ENCODE measurements at places on chromosomes 4 and X.

DNA sequence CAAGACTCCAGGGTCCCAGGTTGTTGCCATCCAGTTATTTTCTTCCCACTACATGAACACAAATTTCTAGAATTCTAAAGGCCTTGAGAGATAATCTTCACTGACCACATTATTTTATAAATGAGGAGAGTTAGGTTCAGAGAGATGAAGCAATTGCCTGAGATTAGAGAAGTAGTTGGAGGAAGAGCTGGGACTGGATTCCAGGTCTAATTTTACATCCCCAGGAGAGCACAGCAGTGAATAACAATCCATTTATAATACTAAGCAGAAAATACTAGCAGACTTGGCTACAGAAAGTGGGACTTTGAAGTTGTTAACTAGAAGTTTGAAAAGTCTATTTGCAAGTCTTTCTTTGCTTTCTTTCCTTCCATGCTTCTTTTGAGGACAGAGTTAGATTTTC is 231.3 kb upstream of the S100G start:
- no peak for DNase-seq

GRCh38 chr4:189765301-189765700 is 175.4 kb upstream of the FRG1 start:
- no peak for DNase-seq

DNA sequence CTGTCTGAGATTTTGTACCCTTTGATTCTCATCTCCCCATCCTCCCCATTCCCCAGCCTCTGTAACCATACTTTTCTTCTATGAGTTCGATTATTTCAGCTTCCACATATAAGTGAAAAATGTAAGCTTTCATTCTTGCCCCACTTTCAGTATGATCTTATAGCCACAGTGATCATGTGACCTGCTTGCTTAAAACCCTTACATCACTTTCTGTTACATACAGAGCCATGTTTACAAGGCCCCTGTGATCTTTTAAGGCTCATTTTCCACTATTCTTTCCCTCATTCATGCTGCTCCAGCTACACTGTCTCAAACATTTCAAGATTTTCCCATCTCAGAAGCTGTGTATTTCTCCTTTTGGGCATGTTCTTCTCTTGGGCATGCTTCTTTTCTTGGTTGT is 147.7 kb downstream of the DCK start:
- peak; percentile 14 for DNase-seq

DNA sequence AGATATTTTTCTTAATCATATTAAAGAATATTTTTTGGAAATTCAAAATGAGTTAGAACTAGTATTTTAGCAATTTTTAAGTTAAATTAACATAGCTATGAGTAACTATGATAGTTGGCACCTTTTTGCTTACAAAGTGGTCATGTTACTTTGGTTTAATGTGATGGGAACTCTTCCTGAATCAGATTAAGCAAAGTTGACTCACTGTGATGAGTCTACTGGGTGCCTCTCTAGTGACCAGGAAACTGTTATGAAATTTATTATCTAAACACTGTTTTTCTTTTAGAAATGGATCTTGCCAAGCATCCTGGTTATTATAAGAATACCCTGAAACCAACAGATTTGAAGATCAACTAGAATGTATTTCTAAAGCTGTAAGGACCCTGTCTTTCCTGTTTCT is 985.8 kb downstream of the TRAM1L1 start:
- no peak for DNase-seq

- no peak for DNase-seq
These were observed 336.2 kb upstream of the PPARGC1A start for GRCh38 chr4:24226023-24226422.

DNA sequence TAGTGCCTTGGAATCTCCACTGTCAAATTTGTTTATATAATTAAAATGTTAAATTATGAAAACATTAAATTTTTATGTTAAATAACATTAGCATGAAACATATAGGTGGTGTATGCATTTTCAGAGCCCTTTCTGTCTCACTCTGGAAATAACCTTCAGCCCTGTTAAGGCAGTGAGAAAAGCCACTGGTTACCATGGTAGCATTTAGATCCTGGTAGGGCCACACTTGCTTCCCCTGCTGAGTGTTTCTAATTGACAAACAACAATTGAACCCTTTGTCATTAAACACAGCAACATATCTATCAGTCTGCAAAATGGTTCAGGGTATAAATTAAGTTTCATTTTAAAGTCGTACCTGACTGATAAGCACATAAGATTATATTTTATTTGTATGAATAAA is 63.5 kb downstream of the PDK3 start:
- no peak for DNase-seq

DNA sequence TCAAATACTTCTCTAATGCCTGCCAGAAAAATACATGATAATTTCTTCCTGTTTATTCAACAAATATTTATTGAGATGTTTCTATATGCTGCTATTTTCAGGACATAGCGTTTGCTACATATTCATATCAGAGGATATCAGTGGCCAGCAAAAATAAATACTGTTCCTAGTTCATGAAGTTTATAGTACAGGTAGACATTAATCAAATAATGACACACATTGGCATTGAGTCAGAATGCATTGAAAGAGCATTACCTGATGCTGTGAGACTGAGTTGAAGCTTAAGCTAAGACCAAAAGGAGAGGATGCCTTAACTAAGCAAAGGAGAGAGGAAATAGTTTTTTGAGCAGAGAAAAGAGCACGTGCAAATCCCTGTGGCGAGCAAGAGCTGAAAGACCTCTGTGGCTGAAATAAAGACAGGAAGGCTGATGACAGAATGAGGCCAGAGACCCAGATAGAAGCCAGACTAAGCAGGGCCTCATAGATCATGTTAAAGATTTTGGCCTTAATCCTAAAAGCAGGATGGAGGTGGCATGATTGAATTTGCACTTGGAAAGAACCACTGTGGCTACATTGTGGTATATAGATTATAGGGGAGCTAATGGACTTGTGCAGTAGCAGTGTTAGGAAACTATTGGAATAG is 36.2 kb downstream of the FAM241A start:
- no peak for DNase-seq

DNA sequence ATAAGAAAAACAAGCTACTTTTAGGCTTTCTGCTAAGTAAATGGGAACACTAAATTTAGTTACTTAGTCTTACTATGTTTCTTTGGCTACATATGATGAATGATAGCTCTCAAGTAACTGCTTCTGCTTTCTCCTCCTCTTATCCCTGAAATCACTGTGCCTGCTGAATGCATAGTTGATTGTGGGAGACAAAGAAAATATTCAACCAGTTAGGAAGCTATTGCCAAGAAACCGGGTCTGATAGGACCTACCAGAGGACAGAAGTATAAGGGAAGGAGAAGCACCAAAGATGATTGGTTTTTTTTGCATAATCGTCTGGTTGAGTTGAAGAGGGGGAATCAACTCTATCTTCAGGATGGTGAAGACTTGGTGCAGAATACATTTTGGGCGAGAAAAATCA is 28.0 kb upstream of the NDUFC1 start:
- DNase-seq, result no peak

DNA sequence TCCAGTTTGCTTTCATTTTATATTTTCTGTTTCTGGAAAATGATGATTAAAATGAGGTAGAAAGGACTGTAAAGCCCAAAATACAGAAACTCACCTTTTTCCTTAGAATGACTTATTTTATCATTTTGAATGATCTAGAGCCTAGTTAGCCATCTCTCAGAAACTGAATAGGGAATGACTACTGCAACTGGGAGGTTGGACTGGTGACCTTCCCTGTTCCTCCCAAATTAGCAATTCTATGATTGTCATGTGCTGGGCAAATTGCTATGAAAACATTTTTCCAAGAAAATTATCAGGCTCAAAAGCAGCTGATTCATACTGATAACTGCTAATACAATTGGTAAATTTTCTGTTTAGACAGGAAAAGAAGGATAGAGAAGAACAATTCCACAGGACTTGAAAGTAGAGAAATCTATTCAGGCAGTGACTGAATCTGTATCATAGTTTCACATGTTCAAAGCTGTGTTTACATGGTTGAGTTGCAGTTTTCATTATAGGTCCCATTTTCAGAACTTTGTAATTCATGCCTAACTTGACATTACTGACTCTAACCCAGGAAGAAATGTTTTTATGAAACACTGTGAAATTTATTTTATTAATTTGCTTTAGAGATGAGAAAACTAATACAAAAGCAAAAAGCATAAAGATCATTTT is 43.4 kb upstream of the SEC24B start:
- DNase-seq, result no peak

DNA sequence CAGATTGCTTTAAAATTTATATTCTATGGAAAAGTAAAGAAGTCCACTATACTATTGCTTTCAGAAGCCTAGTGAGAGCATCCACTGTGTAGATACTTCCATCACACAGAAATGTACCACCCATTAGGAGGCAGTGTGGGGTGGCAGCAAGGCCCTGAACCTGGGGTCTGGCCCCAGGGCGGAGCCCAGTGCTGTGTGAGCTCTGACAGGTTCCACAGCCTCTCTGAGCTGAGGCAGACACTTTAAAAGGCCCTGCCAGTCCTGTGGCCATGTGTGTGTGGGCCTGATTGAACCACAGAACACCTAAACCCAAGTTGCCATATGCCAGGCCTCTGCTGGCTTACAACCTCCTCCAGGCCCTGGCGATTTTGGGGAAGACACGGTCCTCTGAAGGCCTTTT is 49.2 kb downstream of the PHKA2 start:
- DNase-seq, result no peak

DNA sequence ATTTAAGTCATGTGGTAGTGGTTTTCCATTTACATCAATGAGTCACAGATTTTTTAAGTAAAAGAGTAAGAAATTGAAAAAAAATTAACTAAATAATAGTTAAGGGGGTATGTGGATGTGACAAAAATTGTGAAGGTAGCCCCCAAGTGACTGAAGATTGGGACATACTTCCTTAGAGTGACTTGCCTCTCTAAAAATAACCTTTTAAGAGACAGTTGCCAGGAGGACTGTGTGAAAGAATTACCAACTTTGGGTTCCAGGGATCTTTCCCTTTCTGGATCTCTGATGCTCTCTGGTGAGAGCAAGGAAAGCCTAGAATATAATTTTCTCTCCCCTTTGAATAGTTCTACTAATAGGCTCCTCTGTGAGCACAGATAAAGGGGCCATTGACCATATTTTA is 42.7 kb downstream of the NHSL2 start:
- no peak for DNase-seq

- no peak for DNase-seq
These were observed 358.6 kb downstream of the GPM6A start for GRCh38 chr4:175453456-175453855.

Measured in GM10248 (cell line).